Hematopoietic multipotent progenitor cell (in vitro differentiated cells): ENCODE measurements at places on chromosomes 2 and 18.

DNA sequence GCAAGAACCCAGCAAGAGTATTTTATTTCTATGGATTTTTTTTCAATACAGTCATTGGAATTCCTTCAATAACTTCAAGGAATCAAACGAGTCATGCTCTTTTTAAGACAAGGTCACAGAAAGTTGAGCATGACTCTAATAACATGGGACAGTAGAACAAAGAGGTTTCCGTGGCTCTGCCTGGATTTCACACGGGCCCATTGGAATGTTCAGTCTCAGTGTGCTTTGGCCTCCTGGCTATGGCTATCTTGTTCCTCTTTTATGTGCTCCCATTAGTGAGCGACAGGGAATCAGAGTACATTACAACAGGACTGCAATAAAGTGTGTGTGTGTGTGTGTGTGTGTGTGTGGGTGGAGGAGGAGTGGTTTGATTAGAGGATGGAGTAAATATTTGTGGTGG, 312.4 kb downstream of the DCC start:
- DNase-seq, result no peak

DNA sequence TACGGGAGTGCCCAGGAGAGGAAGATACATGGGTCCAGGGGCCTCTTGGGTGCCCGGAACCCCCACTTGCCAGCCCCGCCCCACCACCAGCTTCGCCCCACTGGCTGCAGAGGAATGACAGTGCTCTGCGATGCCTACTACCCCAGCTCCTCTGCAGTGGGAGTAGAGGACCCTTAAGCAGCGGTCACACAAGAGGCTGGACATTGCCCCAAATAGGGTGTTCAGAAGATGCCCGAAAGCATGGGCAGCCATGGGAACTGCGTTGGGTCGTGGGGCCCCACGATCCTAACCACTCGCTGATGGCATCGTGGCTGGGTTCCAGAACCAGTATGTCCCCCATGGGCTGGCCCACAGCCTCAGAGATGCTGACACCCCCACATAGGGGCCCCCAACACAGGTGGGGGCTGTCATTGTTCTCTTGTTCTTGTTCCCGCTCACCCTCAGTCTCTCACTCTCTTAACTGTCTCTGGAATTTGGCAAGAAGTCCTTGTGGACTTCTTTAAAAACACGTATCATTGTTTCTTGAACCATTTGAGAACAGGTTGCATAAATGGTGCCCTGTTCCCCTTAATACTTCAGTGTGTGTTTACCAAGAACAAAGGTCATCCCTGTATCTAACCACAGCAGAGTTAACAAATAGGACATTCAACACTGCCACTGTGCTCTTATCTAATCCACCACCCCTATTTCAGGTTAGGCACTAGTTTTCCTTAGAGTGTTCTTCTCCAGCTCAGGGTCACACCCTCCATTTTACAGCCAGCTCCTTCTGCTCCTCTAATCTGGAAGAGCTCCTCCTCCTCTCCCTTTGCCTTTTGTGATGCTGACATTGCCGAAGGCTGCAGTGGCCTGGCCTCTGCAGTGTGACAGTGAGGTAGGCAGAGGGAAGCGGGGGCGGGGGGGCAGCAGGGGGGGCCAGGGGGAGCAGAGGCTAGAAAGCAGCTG, 76.3 kb downstream of the STPG4 start:
- no peak for DNase-seq

- no peak for DNase-seq
Measured at GRCh38 chr2:226030788-226031646, 631.5 kb downstream of the NYAP2 start.

- no peak for DNase-seq
Measured at GRCh38 chr18:60668583-60668982, 296.0 kb upstream of the MC4R start.

- no peak for DNase-seq
Measured at GRCh38 chr2:228180181-228181097, 1.0 kb downstream of the SPHKAP start.

GRCh38 chr2:241822264-241822623, 13.3 kb downstream of the NEU4 start:
- DNase-seq, result no peak

- no peak for DNase-seq
Measured at GRCh38 chr2:175233135-175233719, 51.7 kb upstream of the ATP5MC3 start.

DNA sequence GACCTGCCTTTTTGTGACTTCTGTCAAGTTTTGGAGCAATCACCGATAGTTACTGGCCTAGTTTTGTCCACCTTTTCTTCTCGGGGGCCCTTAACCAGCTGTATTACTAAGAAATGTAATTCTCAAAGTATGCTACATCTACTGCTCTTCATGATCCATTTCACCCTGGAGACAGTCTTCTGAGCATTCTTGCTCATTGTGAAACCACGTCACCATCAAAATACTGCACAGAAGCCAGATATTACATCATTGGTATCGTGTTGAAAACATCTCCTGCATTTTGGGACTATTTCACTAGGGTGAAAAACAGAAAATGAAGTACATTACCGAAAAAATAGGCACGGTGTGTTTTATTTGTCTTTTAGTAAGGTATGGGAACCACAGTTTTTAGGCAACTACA, 11.7 kb downstream of the LYPD6B start:
- no peak for DNase-seq

- no peak for DNase-seq
Measured at GRCh38 chr2:164764474-164764873, 77.1 kb downstream of the COBLL1 start.

GRCh38 chr2:154827286-154827685, 128.8 kb downstream of the KCNJ3 start:
- DNase-seq, result no peak

DNA sequence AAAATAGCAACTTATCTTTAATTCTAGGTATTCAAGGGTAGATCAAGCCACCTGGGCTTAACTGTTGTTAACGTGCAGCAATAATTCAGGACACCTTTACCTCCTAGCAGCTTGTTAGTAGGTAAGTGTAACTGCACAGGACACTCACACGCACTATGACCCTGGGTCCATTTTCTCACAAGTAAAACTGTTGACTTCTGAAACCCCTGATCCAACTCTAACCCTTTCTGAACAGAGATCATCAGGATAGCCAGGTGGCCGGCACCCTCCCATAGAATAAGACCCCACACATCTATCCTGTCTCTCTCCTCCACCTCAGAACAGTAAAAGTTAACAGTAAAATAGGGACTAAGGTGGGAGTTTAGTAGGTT, 610 bp downstream of the SPC25 start:
- DNase-seq, result no peak

GRCh38 chr2:67465623-67466022, 68.5 kb downstream of the ETAA1 start:
- no peak for DNase-seq

DNA sequence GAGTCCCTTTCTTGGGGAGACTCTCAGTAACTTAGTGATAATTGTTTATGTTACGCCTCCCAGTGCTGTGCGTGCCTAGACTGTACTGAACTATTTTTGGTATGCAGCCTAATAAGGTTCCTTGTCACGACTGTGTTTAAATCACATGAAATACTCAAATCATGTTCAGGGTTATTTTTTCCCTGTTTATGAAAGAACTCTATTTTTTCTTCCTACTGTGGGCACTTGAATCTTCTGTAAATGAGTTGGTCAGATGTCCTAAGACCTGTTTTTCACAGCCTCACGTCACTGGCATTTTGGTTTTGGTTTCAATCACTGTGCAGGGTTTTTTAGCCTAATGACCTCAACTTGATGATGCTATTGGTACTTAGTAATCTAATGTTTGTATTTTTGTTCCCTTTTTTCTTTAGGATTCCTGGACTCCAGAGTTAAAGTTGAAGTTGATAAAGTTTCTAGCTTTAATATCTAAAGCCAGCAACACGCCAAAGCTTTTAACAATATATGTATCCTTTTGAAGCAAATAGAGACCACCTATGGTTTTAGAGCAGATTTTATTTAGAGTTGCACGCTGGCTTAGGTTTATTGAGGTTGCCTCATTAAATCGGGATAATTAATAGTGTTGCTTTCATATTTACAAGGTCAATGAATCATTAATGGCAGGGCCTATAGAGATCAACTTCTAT, 24.0 kb downstream of the ARMC9 start:
- DNase-seq, result no peak

DNA sequence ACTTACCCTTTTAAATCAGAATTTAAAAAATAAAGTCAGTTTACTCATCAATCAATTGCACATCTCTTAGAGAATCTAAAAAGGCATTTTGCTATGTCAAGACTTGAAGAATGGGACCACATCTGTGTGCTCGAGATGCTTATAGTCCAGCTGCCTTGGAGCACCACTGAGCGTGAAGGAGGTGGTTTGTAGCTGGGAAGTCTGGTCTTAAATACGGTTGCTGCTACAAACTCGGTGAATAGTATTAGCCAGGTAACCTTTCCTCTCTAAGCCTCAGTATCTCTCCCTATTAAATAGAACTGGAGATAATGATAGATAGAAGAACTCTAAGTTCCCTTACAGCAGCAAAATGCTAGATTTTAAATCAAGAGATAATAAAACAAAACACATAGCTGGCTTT, 289.7 kb downstream of the TRIB2 start:
- no peak for DNase-seq

DNA sequence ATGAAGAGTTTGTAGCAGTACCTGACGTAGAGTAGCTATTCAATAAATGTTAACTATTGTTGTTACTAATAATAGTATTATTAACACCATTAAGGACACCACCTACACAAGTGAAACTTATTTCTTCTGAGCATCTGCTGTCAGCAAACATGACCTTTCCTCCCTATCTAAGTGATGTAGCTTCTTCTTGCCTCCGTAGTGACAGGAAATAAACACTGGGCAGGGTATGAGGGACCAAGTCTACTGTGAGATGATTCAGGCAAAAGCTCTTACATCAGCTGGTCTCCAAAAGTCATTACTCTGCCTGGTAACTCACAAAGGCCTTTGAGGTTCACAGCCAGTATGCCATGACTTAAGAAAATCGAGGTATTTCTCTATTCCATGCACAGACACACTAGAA, 750.5 kb downstream of the CPS1 start:
- DNase-seq, result no peak
